Activated T-helper 1 cell treated with anti-CD3 and anti-CD28 coated beads, Interleukin-2, amount 50 U/mL, for 16 hours (primary cell): ENCODE measurements at places on chromosomes 16 and 17.

DNA sequence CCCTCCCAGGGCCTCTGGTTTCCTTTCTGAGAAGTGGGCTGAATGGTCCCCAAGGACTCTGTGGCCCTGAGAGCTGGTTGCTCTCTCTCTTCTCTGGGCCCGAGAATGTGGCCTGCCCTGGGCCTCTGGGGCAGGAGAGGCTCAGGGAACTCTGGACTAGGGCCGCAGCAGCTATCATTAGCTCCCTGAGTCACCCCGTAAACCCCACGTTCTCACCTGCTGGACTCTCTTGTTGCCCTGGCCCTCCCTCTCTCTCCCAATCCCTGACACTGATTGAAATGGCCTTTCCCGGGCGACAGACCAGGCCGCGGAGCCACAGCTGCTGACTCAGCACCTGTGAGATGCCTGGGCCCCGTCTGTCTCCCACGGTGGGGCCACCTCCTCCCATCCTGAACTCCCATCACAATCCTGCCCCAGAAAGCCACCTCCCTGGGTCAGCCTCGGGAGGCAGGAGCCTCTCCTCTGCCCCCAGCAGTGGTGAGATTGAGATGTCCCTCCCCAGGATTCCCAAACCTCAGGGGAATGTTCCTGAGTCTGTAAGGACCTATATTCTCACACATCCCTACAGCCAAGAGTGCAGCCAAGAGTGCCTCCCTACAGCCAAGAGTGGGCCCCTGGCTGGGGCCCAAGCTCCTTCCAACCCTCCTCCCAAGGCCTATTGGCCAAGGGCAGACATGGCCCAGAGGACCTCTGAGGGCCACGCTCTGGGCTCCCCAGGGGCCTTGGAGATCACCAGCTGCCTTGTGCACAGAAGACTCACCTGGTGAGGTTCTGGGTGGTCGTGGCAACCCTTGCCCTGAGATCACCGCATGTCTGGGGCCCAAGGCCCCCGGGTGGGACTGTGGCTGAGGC lies 470 bp downstream of the TRPV3 start:
- no peak for DNase-seq

- no peak for DNase-seq
These were observed 7.5 kb downstream of the CDR2 start for GRCh38 chr16:22366889-22367288.

DNA sequence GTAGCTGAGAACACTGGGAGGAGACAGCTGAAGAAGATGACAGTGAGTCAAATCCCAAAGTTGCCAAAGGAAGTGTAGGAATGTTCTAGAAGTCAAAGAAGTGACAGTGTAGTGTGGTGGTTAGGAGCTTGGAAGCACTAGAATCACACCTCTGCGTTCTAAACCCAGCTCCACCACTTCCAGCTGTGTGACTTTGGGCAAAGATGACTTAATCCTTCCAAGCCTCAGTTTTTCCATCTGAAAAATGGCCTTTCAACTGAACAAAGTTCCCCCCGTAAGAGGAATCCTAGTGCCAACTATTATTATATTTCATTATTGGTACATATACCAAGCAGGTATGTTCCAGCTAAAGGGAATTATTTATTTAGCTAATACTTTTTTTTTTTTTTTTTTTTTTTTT lies 56.0 kb downstream of the IQCK start:
- DNase-seq: no peak

DNA sequence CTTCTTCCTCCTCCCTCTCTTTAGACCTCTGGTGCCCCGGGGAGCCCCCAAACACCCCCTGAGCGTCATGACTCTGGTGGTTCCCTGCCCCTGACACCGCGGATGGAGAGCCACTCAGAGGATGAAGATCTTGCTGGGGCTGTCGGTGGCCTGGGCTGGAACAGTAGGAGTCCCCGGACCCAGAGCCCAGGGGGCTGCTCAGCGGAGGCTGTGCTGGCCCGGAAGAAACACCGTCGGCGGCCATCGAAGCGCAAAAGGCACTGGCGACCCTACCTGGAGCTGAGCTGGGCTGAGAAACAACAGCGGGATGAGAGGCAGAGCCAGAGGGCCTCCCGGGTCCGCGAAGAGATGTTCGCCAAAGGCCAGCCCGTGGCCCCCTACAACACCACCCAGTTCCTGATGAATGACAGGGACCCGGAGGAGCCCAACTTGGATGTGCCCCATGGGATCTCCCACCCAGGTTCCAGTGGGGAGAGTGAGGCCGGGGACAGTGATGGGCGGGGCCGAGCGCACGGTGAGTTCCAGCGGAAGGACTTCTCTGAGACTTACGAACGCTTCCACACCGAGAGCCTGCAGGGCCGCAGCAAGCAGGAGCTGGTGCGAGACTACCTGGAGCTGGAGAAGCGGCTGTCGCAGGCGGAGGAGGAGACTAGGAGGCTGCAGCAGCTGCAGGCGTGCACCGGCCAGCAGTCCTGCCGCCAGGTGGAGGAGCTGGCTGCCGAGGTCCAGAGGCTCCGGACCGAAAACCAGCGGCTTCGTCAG lies 7.5 kb downstream of the HEXIM2 start:
- DNase-seq: no peak

GRCh38 chr17:1201132-1201702 lies 21.4 kb upstream of the ABR start:
- DNase-seq: peak; percentile 21

DNA sequence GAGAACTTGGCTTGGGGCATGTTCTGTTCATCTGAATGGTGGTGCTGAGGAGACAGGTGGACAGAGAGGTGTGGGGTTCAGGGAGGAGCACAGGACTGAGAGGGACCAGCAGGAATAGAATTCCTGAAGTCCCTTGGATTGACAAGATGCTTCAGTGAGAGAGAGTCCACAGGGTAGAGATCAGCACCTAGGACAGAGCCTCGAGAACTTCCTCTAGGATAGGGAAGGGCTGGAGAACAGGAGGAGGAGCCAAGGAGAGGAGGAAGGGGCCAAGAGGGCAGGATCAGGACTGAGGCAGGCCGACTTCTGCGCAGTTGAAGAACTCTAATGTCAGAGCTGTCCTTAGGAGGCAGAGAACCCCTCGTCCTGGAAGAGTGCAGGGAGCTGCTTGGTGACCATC lies 138.4 kb downstream of the PRKCB start:
- DNase-seq: no peak

DNA sequence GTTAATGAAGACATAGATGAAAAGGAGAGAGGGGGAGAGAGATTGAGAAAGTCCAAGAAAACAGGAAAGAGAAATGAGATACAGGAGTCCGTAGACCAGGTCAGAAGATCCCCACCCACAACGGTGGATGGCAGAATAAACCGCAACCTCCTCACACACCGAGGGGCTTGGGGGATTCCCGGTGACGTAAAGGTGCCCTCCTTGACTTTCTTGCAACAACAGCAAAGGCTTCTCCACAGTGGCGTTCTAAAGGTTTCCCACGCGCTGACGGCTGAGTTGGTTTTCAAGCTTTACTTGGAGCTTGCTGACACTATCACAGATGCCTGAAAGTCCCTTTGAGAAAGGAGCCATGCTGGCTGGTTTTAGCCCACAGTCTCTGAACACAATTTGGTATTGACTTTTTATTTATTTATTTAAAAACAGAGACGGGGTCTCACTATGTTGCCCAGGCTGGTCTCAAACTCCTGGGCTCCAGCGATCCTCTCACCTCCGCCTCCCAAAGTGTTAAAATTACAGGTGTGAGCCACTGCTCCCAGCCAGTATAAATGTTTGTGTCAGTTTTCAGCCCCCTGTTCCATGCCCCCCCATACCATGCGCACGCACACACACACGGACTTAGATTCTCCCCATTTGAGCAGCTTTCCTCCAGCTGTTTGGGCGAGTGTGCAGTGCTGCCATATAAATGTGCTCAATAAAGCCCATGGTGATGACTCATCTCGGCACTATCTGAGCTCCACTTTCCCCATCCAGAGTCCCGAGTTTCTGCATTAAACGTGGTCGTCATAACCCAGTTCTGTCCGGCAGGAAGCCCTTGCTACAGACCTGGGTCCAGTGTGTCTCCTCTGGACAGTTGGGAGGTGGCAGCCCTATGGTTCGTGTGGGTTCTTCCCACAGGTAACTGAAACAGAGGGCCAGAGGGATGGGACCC lies 33.0 kb upstream of the SEC14L1 start:
- no peak for DNase-seq

DNA sequence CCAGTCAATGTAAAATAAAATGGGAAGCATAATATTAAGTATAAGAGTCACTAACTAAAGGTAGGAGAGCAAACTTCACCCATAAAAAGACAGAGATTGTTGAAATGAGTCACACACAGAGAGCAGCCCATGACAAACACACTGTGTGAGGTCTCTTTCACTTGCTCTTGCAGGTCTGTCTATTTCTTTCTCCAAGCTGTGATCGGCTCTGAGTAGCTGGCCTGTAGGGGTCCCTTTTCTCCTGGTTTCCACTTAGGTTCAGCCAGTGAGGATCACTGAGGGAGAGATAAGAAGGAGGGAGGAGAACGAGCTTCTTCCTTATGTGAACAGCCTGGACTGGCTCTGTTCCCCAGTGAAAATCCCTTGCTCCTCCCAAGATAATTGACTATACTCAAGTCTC lies 133.7 kb upstream of the HS3ST3A1 start:
- no peak for DNase-seq

GRCh38 chr17:40090237-40091119 lies 9.9 kb downstream of the NR1D1 start:
- no peak for DNase-seq

DNA sequence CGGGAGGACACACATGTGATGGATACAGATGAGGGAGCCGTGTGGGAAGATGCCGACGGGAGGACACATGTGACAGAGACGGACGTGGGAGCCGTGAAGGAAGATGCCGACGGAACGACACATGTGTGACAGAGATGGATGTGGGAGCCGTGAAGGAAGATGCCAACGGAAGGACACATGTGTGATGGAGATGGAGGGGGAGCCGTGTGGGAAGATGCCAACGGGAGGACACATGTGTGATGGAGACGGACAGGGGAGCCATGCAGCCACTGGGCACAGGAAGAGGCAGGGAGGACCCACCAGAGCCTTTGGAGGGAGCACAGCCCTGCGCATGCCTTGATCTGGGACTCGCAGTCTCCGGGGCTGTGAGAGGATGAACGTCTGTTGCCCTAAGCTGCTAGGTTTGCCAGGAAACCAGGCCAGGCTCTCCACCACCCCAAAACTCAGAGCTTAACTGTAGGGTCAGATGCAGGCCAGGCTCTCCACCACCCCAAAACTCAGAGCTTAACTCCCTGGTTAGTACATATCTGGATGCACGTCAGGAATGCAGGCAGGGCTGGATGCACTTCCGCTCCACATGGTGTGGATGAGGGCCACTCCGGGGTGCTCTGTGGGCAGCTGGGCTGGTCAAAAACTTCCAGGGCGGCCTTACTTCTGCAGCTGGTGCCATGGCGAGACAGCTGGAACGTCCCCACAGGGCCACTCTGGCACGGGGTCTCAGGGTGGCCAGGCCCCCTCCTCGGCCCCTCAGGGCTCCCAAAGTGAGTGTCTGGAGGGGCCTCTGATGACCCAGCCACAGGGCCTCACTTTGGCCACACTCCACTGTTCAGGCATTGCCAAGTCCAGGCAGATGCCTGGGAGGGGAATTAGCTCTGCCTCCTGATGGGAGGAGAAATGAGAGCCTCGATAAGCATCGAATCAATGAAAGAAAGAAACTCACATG lies 47.7 kb upstream of the ZNF469 start:
- no peak for DNase-seq

DNA sequence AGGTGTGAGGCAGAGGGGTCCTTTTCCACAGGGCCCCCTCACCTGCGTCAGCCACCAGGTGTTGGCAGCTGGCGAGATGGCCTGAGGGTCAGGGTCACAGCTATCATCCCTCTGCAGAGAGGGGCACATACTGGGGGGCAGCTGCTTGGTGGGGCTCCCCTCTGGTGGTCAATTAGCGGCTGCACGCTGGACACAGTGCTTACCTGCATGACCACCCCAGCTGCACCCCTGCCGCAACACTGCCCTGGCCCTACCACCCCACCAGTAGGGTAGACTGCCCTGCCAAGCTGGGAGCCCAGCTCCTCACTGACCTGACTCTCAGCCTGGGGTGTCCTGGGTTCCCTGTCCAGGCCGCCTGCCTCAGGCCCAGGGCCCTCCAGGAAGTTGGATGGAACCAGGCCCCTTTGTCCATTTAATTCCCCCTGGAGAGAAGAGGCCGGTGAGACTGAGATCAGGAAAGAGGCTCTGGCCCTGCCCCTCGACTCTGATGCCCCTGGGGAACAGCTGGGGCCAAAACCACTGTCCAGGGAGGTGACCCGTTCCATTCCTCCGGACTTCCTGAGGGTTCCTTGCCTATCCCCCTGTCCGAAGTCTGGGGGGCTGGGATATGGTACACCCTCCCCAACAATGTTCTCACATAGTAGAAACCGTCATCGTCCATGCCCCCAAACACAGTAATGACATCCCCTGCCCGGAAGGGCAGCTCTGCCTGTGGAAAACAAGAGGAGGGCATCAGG lies 23.7 kb downstream of the TSPOAP1 start:
- no peak for DNase-seq

GRCh38 chr17:63819585-63820537 lies 7.4 kb upstream of the PSMC5 start:
- no peak for DNase-seq

- no peak for DNase-seq
These were observed 35.4 kb downstream of the ADAM11 start for GRCh38 chr17:44793885-44794842.

DNA sequence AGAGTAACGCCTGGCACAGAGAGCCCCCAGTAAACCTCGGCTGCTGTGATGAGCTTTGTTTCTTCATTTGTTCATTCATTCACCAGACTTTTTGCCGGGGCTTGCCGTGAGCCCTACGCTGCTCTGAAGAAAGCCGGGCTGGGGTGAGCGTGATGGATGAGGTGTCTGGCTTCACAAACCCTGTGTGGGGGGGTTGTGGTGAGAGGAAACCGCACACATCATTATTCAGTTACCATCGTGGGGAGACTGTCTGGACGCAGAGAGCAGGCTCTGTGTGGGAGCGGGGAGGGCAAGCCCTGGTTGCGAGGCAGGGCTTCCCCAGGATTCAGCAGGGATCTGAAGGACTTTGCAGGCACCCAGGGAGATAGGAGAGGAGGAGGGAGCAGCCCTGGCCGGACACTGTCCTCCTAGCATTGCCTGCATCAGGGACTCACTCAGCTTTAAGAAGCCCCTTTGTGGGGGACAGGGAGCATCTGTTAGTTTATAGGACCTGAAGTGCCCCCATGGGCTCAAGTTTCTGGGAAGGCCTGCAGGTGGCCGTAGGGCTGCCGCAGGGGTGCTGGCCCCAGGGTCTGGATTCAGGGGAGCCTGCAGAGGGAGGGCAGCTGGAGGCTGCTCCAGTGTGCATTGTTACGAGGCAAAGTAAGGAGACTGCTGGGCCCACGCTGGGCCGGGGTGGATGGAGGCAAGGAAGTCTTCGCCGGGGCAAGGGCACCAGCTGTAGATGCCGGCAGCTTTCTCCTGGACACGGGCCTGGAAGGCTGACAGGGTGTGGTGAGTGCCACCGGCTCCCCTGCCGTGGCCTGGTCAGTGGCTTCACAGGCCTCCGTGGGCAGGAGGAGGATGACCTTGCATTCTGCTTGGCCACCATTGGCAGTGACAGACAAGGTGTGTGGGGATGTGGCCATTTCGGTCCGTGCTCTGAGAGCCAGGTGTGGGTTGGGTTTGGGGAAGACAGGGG lies 334.5 kb downstream of the SEC14L1 start:
- DNase-seq: peak; percentile 45

GRCh38 chr17:69447726-69448125 lies 33.2 kb downstream of the MAP2K6 start:
- no peak for DNase-seq

- no peak for DNase-seq
These were observed 12.7 kb downstream of the NATD1 start for GRCh38 chr17:21240369-21241055.

- DNase-seq: no peak
These were observed 17.1 kb downstream of the ZNF213 start for GRCh38 chr16:3152027-3152276.
